ENCODE measurements at places on chromosomes 1 and 21.

GRCh38 chr1:36248250-36248894 lies 24.1 kb downstream of the THRAP3 start:
- DNase-seq: peak; percentile 89

DNA sequence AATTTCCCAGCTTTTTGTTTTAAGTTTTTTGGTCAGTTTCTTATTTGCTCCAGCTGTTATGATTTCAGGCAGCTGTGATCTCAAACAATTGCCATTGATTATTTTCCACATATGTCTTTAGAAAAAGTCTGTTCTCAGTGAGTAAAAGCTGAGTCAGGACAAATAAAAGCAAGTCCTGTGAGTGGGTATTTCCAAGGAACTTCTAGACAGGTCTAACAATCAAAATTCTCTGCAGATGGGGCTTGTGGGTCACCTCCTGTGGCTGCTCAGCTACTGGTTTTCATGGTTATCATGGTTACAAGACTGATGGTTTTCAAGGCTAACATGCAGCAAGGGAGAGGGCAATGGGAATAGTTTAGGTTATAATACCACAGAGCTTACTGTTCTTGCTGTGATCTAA lies 585.7 kb downstream of the LMO4 start:
- DNase-seq: no peak

DNA sequence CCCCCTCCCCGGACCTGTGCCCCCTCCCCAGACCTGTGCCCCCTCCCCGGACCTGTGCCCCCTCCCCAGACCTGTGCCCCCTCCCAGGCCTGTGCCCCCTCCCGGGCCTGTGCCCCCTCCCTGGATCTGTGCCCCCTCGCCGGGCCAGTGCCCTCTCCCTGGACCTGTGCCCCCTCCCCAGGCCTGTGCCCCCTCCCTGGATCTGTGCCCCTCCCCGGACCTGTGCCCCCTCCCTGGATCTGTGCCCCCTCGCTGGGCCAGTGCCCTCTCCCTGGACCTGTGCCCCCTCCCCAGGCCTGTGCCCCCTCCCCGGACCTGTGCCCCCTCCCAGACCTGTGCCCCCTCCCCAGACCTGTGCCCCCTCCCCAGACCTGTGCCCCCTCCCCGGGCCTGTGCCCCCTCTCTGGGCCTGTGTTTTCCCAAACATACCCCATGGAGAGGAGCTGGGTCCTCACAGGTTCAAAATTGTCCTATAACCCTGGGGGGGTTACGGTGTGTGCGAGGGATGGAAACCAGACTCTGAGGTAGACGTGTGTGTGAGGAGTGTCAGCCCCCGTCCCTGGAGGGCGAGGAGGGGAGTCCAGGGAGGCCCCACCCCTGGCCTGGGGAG lies 47.6 kb upstream of the POFUT2 start:
- DNase-seq: no peak

- peak; percentile 17 for DNase-seq
Measured at GRCh38 chr1:86926883-86927282, 12.4 kb downstream of the HS2ST1 start.

- DNase-seq: no peak
Measured at GRCh38 chr1:25487628-25488027, 55.8 kb upstream of the LDLRAP1 start.

DNA sequence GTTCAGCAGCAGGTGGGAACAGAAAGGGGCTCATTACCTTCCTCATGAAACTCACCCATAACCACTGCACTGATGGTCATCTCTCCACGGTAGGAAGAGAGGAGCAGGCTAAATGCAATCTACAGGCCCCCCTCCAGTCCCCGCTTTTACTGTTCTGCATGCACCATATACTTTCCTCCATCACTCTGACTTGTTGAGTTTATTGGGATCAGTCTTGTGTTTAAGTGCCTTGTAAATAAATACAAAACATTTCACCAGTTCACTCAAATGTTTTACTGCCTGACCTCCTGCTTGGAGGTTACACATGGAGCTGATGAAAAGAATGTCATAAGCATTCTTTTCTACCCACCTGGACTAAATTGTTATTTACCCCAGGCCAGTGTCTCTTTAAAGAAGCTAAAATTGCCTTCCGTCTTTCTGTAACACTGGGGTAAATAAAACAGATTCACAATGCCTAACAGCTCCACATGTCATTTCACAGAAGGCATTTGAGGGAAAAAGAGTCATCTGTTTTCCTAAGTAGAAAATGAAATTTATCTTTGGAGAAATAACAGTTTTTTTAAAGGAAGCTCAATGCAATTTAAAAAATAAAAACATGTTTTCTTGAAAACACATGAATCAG lies 30.7 kb downstream of the PTPN14 start:
- DNase-seq: no peak

GRCh38 chr1:76503736-76504135 lies 363.5 kb upstream of the ST6GALNAC5 start:
- DNase-seq: no peak

GRCh38 chr1:100499194-100499811 lies 38.6 kb upstream of the GPR88 start:
- no peak for DNase-seq

DNA sequence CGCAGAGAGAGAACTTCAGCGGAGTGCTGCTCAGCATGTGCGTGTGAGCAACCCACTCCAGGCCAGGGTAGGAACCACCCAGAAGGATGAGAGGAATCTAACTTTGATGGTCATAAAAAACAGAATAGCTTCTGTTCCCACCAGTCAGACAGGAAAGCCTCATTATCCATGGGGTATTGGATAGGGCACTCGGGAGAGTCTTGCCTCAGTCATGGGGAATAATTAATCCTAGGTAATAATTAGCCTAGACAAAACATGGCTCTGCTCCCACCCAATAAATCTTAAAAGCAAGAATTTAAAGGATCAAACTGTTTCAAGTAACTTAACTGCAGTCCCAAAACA lies 35.3 kb downstream of the LDLRAD1 start:
- no peak for DNase-seq

DNA sequence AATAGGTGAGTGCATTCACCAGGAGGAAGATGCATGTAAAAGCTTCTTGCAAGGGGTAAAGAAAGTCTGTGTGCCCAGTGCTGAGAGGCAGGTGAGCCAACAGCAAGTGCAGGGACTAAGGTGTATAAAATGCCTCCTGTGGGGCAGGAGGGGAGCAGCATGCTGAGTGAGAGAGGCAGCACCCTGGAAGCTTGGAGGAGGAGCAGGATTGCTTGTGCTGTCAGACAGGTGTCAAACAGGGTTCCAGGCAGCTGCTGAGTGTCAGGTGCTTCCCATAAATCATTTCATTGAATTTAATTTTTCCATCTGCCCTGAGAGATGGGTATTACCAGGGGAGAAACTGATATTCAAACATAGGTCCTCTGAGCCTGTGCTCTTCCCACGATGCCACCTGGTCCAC lies 13.9 kb downstream of the BSND start:
- no peak for DNase-seq

DNA sequence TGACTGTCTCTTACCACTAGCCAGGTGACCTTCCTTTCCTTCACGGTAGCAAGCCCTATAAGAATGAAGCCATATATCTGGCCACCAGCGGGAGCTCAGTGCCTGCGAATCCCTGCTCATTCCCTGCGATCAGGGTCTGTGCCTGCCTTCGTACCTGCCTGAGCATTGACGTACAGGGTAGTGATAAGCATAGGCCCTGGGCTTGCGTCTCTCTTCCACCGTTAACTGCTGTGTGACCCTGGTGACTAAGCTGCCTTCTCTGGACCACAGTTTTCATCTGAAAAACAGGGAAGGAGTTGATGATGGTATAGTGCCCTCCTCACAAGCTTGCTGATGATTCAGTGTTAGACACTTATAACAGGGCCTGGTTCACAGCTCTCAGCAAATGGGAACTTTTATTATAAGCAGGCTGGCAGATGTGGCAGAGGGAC lies 4.1 kb downstream of the ZC3H12A start:
- DNase-seq: no peak

GRCh38 chr21:35236090-35236489 lies 187.0 kb upstream of the RUNX1 start:
- no peak for DNase-seq

GRCh38 chr1:243672539-243673074 lies 177.4 kb downstream of the AKT3 start:
- DNase-seq: no peak

DNA sequence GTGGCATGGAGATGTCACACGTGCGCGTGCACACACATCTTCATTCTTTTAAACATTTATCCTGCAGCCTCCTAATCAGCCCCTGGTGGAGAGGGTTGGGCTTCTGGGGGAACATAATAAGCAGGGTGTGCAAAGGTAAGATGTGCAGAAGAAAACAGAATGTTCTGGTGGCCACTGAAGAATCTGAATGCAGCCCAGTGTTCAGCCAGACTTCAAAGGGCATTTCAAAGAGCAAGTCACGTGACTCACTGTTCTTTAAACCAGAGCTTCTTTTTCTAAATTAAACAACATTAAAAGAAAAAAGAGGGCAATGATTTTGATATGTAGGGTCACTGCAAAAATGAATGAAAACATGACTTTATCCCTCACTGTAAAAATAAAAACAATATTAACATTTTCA lies 89.8 kb downstream of the ABCA4 start:
- no peak for DNase-seq

DNA sequence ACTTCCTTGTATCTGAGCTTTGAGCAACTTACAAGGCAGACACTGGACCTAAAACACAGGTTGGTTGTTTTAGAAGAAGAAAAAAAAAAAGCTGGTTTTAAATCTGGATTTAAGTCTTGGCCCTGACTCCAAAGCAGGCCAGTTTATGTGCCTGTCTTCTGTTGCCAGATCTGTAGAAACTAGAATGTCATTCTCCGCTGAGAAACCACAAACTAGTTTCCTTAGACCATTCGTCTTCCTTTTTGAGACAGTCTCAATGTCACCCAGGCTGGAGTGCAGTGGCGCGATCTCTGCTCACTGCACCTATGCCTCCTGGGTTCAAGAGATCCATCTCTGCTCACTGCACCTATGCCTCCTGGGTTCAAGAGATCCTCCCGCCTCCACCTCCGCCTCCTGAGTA lies 33.9 kb downstream of the APP start:
- DNase-seq: no peak

DNA sequence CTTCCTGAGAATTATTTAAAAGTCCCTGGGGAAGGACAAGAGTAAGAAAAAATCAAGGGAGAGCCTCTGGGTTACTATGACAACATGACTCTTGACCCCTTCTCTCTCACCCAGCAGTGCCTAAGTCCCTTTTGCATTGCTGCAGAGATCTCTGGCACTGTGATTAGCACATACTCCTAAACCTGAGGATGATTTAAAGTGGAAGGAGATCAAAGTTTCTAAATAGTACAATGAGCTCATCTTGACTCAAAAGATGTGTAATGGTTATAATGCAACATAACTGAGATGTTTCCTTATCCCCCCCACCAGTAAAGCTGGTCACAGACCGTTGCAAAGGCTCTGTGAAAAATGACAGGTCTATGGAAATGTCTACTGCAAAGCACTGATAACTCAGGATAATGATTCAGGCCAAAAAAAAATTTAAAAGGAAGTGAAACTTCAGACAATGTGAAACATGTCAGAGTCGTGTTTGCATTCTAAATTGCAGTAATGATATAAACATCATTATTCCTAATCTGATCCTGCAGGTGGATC lies 519.2 kb downstream of the KIF26B start:
- no peak for DNase-seq

DNA sequence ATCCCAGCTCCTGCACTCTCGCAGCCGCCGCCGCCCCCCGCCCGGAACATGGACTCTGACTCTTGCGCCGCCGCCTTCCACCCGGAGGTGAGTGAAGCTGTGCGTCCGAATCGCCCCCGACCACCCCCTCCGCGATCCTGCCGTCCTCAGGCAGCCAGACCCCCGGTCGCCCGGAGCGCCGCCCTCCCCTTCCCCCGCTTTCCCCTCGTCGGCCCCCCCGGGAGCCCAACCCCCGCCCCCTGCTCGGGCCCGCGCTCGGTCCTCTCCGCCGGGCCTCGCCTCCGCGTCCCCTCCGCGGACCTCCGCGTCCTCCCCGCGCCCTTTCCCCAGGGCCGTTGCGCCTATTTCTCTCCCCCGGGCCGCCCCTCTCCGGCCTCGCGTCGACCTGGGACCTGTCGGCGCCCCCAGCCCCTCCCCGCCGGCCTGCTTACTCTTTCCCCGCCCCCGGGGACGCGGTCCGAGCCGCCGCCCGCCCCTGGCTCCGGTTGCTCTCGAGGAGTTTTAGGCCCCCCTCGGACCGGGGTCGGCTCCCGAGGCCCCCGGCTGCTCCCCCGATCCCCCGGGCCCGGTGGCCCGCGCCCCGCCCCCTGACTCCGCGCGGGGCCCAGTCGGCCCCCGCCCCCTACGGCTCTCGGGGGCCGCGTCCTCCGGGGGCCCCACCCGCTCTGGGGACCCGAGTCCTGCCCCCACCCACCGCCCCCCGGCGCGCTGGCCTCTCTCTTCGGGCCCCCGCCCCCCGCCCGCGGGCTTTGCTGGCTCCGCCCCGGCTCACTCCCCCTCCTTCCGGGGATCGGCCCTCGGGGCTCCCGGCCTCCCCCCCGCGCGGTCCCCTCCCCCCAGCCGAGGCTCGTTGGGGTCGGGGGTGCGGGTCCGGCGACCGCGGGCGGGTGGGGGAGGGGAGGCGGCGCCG lies 743 bp downstream of the PHF13 start:
- DNase-seq: no peak

GRCh38 chr21:45596704-45597318 lies 46.7 kb upstream of the PCBP3 start:
- peak; percentile 78 for DNase-seq

- DNase-seq: peak; percentile 23
Measured at GRCh38 chr21:36908260-36908908, 58.1 kb downstream of the HLCS start.

DNA sequence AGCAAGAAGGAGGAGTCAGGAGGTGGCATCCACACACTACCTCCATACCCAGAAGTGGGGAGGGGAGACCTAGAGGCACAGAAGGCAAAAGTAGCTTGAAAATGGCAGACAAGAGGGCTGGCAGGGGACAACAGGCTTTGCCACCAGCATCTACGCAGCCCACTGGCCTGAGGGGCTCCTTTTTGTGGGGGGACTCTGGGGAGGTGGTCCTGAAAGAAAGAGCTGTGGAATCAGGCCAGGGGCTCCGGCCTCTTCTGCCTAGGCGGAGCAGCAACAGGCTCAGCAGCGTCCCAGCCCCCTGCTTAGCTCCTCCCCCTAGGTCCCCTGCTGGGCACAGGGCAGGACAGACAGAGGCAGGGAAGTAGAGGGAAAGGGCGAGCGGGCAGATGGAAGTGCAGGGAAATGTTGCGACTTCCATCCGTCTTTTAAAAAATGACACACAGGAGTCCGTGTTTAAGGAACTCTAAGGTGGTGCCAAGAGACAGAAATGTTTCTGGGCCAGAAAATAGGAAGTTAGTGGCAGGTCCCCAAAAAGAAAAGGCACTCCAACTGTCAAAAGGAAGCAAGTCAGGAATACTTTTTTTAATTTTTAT lies 10.0 kb upstream of the LEFTY2 start:
- no peak for DNase-seq
